ENCODE measurements at places on chromosomes 11 and 22.
A peak's percentile ranks its signal among the peaks of the same experiment; 100 is the strongest.

GRCh38 chr11:76205252-76206076 lies 838 bp downstream of the WNT11 start:
- DNase-seq: no peak

- peak; percentile 62 for DNase-seq
These were observed 8.8 kb downstream of the CRY2 start for GRCh38 chr11:45856044-45856468.

DNA sequence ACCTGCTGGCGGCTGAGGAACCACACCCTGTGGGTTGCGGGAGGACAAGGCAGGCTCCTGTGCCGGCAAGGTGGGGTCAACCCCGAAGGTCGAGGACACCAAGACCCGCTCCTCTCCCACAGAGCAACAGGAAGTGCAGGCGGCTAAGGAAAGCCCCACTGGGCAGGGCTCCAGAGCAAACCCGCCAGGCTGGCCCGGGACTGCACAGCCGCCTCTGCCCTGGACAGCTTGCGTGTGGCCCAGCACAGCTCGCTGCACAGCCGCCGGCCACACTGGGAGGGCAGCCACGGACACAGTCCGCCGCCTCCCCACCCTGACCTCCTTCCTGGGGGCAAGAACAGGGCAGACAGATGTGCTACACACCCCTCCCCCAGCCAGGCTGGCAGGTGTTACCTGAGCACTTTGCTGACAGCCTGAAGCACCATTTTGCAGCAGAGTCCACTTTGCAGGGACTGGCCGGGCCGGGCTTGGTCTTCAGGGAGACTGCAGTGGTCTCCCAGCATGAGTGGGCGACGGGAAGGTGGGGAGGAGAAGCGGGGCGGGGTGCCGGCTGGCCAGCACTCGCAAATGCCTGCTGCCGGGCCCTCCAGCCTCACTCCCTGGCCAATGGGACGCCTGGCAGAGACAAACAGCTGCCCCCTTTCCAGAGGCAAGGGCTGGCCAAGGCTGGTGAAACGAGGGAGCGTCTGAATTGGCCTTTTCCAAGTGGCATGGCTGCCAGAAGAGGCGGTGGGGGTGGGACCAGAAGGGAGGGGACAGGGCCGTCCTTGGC lies at the start of gene MOB2:
Gene MOB2 (minus strand): TSS at position 726 of the 772 bp plus-strand sequence. CDS start 223 bp downstream, at position 503.
- no peak for DNase-seq

- DNase-seq: peak; percentile 33
These were observed 541.2 kb upstream of the API5 start for GRCh38 chr11:42770444-42771065.

- DNase-seq: no peak
These were observed 18.2 kb downstream of the MCAM start for GRCh38 chr11:119298726-119299125.

- no peak for DNase-seq
These were observed 77.5 kb downstream of the DENND5A start for GRCh38 chr11:9187616-9188015.

DNA sequence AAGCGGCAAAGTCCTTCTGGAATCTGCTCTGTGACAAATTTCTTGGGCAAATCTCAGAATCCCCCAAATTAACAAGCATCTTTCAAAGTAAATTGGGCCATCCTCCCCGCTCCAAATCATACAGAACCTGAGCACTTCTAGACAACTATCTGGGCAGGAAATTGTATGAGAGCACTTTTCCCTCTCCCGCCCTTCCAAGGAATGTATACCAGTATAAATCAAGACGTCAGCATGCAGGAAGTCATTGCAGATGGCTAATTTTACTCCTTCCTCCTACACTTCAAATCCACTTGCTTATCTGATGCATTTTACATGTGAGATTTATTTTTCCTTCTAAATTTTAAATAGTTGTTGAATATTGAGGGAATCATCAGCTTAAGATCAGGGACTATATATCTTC lies 52.1 kb downstream of the NTM start:
- peak; percentile 45 for DNase-seq

DNA sequence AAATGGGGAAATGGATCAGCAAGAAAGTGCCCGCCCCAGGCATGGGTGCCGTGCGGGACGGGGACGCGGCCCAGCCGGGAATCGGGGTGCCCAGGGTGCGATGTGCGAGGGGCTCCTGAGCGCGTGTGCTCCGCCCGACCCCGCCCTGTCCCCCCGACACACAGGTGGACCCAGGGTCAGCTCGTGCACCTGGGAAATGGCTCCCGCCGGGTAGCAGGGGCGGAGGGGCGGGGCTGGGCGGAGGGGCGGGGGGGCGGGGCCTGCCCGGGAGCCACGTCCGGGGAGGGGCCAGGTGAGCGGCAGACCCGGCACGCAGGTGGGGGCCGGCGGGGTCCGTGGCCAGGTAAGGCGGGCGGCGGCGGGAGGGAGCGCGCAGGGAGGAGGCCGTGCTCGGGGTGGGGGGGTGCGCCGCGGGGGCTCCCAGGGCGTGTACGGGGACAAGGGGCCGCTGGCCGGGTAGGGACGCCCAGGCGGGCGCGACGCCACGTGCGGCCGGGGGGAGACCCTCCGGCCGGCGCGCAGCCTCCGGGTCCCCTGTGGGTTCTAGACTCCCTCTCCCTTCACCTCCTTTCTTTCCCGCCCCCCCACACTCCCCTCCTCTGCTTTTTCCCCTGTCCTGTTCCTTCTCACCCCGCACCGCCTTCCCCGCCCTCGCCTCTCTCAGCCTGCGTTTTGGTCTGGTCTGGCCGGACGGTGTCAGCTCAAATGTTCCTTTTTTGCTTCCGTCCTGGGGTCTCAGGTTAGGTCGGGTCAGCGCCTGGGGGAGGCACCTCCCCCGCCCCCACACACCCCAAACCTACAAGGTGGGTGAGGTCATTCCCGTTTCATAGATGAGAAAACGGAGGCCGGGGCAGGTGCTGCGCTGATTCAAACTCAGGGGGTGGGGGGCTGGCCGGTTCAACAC lies at the start of gene ARHGAP8:
Gene ARHGAP8 (plus strand): TSS at position 291 of the 904 bp plus-strand sequence. CDS start 33,953 bp downstream, outside the sequence.
- DNase-seq: no peak

DNA sequence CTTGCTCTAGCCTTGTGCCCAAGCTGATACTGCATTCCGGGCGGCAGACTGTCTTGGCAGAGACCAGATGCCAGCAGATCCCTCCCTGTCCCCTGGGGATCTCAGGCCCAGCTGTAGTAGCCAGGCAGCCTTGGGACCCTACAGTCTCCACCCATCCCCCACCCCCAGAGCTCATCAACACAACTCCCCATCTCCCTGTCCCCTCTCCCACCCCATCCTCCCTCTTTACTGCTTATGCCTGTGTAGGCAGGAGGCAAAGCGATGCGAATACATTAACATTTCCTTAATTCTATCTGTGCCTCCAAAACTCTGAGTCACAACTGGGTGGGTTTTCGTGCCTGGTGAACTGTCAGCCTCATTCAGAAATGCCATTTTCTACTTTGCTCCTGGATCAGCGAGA lies 547.6 kb downstream of the BUD13 start:
- peak; percentile 10 for DNase-seq

- DNase-seq: no peak
These were observed 88.6 kb upstream of the LMO1 start for GRCh38 chr11:8352103-8352875.

DNA sequence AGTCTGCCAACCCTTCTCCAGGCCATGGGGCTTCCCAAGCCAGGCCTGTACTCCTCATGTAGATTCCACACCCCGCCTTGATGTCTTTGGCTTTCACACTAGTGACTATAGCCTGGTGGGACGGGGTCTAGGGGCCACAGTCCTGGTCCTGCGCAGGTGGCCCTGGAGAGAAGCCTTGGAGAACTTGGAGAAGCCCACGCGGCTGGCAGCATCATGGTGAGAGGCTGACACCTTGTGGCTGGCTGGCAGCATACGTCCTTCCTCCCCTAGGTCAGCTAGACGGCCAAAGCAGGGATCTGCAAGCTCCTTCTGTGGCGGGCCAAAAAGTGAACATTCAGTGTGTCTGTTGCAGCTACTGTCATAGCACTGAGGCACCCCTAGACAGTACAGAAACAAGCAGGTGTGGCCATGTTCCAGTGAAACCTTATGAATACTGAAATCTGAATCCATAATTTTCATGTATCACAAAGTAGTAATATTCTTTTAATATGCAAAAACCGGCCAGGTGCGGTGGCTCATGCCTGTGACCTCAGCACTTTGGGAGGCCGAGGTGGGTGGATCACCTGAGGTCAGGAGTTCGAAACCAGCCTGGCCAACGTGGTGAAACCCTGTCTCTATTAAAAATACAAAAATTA lies 42.0 kb downstream of the FAM83F start:
- peak; percentile 58 for DNase-seq

GRCh38 chr11:2825889-2826678 lies 59.5 kb downstream of the CDKN1C start:
- DNase-seq: peak; percentile 98

- no peak for DNase-seq
These were observed 5.0 kb downstream of the SEZ6L start for GRCh38 chr22:26174280-26174679.

- DNase-seq: peak; percentile 55
These were observed 308.8 kb downstream of the TBC1D22A start for GRCh38 chr22:47071078-47071806.

- peak; percentile 36 for DNase-seq
These were observed 2.9 kb upstream of the BTBD10 start for GRCh38 chr11:13465909-13466371.

- DNase-seq: no peak
These were observed 3.4 kb upstream of the PIM3 start for GRCh38 chr22:49956914-49957825.

DNA sequence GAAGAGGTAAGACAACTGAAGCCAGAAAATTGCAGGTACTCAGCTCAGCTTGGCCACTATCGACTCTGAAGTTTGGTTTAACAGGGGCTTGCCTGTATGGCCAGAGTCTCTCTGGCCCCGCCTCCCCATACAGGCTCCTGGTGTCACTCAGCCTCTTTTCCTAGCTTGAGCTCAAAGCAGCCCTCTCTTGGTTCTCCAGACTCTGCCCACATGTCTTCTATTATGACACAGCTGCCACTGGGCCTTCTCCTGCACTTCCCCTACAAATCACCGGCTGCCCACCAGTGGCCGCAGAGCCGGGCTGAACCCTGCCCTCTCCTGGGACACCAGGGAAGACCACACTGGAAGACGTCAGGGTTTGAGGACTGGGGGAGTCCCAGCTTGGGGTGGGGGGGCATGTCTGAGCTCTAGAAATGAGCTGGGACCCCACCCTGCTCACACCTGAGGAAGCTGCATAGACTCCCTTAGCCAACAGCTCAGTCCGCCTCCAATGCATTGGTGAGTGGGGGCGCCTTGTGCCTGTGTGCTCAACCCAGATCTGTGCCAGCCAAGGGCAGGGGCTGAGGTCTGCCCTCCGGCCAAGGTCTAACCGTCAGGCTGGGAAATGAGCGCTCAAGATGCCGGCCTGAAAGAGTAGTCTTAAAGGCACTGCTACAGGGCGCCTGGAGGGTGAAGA lies 94.4 kb upstream of the LMO1 start:
- DNase-seq: no peak

DNA sequence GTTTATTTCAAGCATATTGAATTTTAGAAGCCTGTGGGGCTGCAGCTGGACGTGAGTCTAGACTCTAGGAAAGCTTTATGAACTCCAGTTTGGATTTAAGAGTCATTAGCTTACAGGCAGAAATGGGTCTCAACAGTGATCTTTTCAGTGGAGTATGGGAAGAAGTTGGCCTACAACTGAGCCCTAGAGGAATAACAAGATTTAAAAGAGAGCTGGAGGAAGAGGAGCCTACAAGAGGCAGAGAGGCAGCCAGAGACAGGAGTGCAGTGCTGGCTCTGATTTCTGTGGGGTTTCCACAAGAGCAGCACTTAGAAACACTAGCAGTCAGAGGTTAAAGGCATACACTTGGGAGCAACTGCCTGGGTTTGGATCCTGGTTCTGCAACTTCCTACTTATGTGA lies 17.9 kb downstream of the APOL5 start:
- no peak for DNase-seq

- DNase-seq: no peak
These were observed 663 bp downstream of the MRGPRG start for GRCh38 chr11:3217818-3218482.

All from fibroblast of skin of right biceps (primary cell).